ENCODE measurements at places on chromosomes 16 and 17.

GRCh38 chr16:10240854-10241613 lies 58.8 kb upstream of the GRIN2A start:
- no peak for DNase-seq

- DNase-seq: peak; percentile 53
These were observed 12.3 kb downstream of the GLIS2 start for GRCh38 chr16:4328046-4328781.

DNA sequence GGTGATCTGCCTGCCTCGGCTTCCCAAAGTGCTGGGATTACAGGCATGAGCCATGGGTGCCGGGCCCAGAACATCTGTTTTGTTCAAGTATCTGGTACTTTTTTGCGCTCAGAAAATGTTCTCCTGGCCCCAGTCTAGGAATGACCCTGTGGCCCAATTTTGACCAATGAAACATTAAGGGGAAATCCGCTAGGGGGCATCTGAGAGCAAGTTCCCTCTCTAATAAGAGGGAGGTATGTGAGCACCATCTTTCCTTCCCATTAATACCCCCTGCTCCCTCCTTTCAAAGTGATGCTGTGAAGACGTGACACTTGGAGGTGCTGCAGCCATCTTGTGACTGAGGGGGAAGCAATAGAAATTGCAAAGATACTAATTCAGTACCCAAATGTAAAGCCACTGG lies 16.5 kb upstream of the CLEC3A start:
- no peak for DNase-seq

- no peak for DNase-seq
These were observed 968 bp downstream of the CEP112 start for GRCh38 chr17:66190738-66191592.

DNA sequence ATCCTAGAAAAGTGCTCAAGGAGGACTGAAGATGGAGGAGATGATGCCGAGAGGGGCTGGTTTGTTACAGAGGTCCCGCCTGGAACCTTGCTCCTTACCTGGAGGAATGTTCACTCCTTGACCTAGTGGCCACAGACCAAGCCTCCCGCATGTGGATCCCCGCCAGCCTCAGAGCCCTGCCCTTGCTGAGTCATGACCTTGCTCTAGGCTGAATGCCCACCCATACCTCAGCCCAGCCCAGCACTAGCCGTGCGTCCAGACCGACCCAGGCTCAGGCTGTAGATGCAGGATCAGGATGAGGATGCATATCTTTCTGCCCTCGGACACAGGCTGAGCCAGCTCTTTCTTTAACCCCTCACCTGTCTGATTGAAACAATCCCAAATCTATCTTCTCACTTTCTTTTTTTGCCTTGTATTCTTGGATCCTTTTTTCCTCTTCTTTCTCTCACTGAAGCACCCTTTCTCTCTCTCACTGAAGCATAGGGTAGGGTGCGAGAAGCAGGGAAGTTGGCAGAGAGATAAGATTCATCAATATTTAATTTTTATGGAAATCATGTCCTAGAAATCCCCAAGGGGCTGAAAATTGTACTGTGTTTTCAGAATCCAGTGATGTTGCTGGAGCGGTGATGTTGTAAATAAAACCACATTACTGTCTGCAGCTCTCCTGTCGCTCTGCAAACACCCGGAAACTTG lies 34.9 kb downstream of the WSCD1 start:
- no peak for DNase-seq

DNA sequence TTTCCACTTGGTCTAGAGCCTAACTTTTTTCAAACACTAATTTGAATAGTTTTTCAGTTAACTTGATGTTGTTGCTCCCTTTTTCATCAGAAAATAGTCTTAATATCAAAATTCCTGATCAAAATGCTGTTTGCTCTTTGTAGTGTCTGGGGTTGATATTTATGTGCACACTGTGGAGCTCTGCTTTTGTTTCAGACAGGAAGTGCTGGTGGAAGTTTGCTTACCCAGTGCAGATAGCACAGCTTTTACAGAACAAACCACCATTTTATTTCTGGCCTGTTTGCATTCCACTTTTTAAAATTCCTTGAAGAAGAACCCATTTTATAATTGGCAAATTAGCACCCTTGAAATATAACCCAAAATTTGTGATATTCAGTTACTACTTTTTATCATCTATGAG lies 125.4 kb downstream of the MRTFB start:
- DNase-seq: no peak

- DNase-seq: no peak
These were observed 4.2 kb downstream of the IRX3 start for GRCh38 chr16:54282202-54282927.

DNA sequence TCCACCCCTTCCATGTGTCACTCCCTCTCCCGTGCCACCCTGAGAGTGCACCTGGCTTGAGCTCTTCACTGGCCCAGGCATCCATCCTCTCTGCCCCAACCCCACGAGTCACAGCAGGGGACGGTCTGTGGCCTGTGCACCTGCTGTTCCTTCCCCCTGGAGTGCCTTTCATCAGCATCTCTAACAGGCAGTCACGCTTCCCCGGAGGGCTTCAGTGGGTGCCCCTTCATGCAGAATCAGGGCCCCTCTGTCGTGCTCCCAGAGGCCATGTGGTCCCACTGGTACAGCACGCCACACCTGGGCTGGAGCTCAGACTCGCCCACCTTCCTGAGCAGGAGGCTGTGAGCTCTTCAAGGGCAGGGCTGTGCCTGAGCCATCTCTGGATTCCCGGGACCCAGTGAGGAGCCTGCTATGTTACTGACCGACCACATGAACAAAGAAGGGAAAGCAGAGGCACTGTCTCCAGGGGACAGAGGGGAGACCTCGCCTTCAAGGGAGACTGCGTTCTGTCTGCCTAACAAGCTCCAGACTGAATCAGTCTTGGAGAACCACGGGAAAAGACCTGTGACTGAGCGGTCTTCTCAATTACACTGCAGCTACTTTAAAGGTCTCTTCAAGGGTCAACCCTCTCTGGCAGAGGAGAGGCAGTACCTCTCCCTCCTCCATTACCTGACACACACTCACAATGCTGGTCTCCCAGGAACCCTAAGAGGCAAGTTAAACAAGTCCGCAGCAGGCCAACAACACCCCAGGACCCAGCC lies 78.8 kb upstream of the DOC2B start:
- DNase-seq: no peak
